ENCODE measurements at places on chromosomes 11 and 22. TPM values are rescaled to one million over a fixed set of nuclear protein-coding genes. Genes with fewer than 3 reads are reported as not detected.

DNA sequence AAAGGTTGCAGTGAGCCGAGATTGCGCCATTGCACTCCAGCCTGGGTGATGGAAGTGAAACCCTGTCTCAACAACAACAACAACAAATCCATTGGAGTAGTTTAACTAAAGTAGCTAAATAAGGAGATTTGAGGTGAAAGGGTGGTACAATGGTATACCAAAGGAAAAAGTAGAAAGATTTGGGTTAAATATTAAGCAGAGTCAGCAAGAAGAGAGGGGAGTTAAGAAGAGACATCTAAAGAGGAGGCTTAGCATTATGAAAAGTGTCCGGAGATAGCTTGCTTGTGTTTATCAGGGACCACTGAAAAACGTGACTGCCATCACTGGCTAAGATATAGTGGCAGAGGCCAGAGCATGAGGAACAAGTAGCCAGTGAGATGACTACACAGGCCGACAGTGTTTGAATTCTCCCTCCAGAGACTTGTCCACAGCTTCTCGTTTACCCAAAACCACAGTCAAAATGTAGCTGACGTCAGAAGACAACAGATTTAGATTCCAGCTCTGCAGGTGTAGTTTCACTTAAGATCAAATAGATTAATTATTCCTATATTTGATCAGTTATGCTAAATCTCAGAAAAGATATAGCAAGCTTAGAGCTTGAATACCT lies 32.6 kb upstream of the GRK2 start:
- no peak for DNase-seq

GRCh38 chr22:45319324-45319685 lies 9.6 kb downstream of the FAM118A start:
- DNase-seq = no peak

DNA sequence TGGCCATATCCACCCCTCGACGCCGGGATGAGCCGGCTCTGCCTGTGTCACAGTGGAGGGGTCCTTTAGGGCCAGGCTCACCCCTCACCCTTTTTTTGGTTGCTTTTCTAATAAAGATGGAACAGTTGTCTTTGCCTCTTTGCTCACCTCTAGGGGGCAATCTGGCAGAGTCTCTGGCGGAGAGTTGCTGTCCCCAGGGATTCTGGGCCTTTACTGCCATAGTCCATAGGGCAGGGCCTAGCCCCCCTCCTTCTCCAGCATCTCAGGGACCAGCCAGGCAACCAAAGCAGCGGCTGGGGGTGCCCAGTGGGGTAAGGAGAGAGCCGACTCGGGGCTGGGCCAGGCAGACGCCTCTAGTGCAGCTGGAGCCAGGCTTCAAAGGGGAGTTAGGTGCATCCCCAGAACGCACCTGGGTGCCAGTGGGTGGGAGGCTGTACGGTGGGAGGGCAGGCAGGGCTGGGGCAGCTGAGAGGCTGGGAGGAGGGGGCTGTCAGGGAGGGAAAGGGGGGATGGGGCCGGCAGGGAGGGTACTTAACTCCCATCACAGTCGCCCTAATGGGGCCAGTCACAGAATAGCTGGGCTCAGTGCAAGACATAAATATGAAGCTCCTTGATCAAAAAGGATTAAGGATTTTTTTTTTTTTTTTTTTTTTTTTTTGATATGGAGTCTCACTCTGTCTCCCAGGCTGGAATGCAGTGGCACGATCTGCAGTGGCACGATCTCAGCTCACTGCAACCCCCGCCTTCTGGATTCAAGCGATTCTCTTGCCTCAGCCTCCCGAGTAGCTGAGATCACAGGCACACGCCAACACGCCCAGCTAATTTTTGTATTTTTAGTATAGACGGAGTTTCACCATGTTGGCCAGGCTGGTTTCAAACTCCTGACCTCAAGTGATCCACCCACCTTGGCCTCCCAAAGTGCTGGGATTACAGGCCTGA lies 2.5 kb upstream of the SUSD2 start:
- no peak for DNase-seq

- DNase-seq = no peak
Observed at GRCh38 chr11:65968600-65969482, 7.3 kb downstream of the SART1 start.

Gene C11orf71
- 16.4 TPM for polyA plus RNA-seq

GRCh38 chr11:70424765-70425344 lies 26.5 kb downstream of the CTTN start:
- no peak for DNase-seq

Gene TMEM191B
- 0.62 TPM for polyA plus RNA-seq

DNA sequence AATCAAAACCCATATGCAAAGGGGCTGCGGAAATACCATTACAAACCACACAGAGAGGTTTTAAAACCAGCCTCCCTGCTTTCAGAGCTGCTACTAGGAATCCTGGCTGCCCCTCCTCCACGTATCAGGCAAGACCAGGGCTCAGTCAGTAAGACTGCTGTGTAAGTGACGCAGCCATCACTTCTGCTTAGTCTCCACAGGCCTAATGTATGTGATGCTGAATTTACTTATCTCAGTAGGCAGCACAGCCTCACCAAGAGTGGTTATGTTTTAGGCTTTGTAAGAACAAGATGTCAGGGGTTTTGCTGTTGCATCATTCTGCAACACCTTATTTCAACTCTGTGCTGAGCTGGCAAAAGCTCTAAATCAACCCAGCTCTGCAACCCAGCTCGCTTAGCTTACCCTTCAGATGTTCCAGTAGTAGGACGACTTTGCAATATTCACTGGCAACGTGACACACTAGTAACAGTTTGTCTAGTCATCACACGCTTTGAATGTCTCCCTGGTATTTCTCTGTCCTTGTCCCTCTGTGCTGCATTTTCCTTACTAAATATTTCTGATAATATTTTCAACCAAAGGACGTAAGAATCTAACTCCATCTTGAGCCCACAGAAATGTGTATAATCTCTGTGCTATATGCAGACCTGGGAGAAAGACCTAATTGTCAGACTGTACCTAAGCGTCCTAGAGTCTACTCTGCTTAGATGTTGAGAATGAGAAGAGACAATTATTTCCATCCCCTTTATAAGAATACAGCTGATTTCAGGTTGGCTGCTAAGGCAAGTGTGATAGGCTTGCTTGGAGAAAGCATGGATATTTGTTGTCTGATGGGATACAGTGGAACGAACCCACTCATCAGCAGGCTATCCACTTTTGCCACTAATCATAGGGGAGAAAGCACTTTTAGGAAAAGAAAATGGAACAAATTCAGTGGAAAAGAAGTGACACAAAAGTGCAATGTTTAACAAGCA lies 72.2 kb downstream of the LARGE2 start:
- no peak for DNase-seq

GRCh38 chr11:16191868-16192240 lies 164.5 kb downstream of the SOX6 start:
- DNase-seq = no peak

- no peak for DNase-seq
Observed at GRCh38 chr11:7437696-7438095, 47.6 kb upstream of the OLFML1 start.

DNA sequence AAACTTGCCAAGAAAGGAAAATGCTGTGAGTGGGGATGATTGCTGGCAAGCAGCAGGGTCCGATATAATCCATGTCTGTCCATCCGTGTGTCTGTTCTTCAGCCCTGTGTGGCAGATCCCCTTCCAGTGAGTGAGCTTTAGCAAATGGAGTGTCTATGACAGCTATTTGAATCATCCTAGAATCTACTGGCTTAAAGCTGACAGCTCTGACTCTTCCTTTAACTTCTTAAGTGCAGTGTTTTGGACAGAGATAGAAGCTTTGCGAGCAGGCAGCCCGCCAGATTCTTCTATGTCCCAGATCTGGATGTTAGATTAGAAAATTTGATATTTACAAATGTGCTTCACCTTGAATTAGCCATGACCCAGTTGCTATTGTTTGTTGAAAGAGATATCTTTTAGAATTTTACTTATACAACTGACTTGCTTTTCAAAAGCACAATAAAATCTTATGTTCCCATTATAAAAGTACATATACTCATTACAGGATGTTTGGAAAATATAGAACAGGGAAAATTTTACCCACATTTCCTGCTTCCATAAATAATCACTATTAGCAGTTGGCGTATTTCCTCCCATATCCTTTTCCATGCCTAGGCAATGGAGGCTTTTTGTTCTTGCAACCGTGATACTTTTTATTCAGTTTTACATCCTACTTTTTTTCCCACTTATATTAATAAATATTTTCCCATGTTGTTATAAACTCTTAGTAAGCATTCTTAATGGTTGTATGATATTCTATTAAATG lies 124.5 kb downstream of the COMMD9 start:
- no peak for DNase-seq
